ENCODE measurements at places on chromosomes 4 and X. TPM values are rescaled to one million over a fixed set of nuclear protein-coding genes. Genes with fewer than 3 reads are reported as not detected.

- no peaks in the 10 kb centered on the region for H3K27me3 ChIP-seq
- no peaks in the 10 kb centered on the region for H3K4me1 ChIP-seq
- no peaks in the 10 kb centered on the region for H3K36me3 ChIP-seq
- H3K4me3 ChIP-seq, result no peak overlapping the region
- no peak overlapping the region for H3K27ac ChIP-seq
These were observed 90.6 kb downstream of the LRP2BP start for GRCh38 chr4:185304944-185305690.

The HPGD gene
- polyA plus RNA-seq, result 0.69 TPM

- no peaks in the 10 kb centered on the region for H3K36me3 ChIP-seq
- H3K27ac ChIP-seq, result no peak overlapping the region
- H3K27me3 ChIP-seq, result no peaks in the 10 kb centered on the region
- H3K4me3 ChIP-seq, result no peak overlapping the region
These were observed 10.2 kb downstream of the RGS12 start for GRCh38 chr4:3302786-3303564.

GRCh38 chrX:9897761-9898161 is 69.4 kb upstream of the CLDN34 start:
- H3K4me1 ChIP-seq, result peaks cover 2% of the 10 kb centered on the region
- DNase-seq, result no peak
- H3K27me3 ChIP-seq, result no peaks in the 10 kb centered on the region
- H3K36me3 ChIP-seq, result no peaks in the 10 kb centered on the region
- H3K4me3 ChIP-seq, result no peak overlapping the region

DNA sequence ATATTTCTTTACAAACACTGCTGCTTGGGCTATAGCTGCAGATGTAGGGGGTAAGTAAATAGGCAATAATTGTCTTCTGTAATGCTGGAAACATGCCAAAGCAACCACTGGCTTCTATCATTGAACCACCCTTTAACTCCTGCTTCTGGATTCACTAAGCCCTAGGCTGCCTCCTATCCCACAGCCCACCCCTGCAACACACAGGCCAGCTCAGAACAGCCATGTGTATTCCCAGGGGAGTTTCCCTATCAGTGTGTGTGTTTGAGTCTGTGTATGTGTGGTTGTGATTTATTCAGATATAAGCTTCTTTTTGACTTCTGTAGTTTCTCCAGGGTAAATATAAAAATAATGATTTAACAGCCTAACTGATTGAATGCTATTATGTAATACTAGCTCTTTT is 291.3 kb downstream of the PCDH10 start:
- H3K27me3 ChIP-seq, result no peaks in the 10 kb centered on the region
- H3K27ac ChIP-seq, result no peak overlapping the region
- H3K4me3 ChIP-seq, result no peak overlapping the region
- no peaks in the 10 kb centered on the region for H3K36me3 ChIP-seq

DNA sequence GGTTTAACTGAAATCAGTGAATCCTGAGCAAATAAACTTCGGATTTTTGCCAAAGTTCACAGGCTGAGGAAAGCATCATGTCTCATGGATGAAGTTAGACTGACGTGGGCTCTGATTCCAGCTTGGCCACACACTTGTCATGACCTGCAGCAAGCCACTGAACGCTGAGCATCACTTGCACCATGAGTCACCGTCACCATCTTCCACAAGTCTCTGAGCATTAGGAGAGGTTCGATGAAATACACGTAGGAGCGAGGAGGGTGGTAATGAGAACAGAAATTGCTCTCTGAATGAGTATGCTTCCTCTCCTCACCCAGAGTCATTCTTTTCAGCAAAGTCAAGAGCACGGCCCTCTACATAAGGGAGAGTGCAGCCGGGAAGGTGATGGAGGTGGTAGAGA is 3.8 kb upstream of the TRIML2 start:
- no peaks in the 10 kb centered on the region for H3K36me3 ChIP-seq
- no peaks in the 10 kb centered on the region for H3K4me1 ChIP-seq
- DNase-seq, result no peak
- H3K4me3 ChIP-seq, result no peak overlapping the region
